NCI-H146 (cell line): ENCODE measurements at places on chromosomes 5 and 9.

GRCh38 chr9:15549611-15550010, 3.2 kb upstream of the CCDC171 start:
- DNase-seq, result no peak

DNA sequence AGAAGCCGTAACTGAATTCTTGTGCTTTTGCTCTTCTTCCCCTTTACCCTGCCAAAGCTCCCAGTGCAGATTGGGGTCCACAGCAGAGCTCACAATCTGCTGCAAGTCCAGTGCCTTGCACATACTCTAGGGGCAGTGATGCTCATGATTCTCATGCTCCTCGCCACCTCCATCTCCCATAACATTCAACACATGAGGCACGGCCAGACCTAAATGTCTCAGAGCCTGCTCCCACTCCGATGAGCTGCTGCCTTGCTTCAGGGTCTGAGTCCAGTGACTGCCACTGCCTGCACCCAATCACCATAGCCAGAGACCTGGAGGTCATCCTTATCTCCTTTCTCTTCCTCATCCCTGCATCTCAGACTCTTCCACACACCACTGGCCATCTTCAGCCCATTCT, 10.5 kb downstream of the CSF1R start:
- DNase-seq, result no peak

- no peak for DNase-seq
Observed at GRCh38 chr9:883011-883410, 41.5 kb downstream of the DMRT1 start.

DNA sequence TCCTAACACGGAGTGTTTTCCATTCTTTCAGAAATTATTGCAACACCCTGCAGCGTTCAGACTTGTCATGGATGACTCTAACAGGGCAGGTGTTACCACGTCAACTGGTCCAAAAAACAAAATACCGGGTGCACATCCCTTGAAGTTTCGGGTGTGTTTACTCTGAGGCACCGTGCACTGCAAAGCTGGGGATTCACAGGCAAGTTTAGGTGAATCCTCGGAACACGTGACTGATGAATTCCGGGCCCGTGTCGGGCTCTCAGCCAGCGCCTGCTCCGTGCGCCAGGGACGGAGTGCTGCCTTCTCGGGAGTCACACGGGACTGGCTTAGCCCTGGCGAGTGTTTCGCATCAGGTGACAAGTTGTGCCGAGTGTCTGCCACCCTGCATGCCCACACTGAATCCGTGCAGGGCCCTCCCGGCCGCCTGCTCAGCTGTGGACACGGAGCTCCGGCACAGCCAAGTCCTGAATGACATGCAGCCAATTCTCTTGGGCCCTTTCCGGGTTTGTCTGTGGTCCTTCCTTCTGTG, 66.0 kb upstream of the IRX4 start:
- no peak for DNase-seq

- no peak for DNase-seq
Observed at GRCh38 chr5:173229382-173229959, 5.5 kb downstream of the NKX2-5 start.

- peak; percentile 93 for DNase-seq
Observed at GRCh38 chr5:600886-601541, 11.1 kb upstream of the CEP72 start.

GRCh38 chr5:122126756-122127321, 2.5 kb upstream of the ZNF474 start:
- no peak for DNase-seq

GRCh38 chr9:36046923-36047322, 10.2 kb downstream of the RECK start:
- DNase-seq, result no peak

DNA sequence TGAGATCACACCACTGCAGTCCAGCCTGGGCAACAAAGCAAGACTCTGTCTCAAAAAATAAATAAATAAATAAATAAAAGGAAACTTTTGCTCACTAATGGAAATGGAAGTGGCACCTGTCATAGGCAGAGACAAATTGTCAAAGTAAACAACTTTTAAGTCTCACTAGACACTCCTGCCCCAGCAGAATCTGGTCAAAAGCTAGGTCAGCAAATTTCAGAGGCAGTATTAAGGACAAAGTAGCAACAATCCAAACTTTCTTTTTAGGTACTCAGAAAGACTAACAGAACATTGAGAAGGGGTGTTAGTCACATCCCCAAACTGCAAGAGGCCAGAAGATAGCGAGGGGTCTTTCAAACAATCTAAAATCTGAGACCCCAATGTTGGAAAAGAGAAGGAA, 101.4 kb upstream of the MSX2 start:
- DNase-seq, result no peak

- no peak for DNase-seq
Observed at GRCh38 chr5:82812575-82812974, 264.6 kb downstream of the TMEM167A start.

GRCh38 chr5:14219800-14220512, 76.8 kb downstream of the TRIO start:
- DNase-seq, result no peak

GRCh38 chr5:149901511-149901910, 43.1 kb downstream of the PDE6A start:
- no peak for DNase-seq

DNA sequence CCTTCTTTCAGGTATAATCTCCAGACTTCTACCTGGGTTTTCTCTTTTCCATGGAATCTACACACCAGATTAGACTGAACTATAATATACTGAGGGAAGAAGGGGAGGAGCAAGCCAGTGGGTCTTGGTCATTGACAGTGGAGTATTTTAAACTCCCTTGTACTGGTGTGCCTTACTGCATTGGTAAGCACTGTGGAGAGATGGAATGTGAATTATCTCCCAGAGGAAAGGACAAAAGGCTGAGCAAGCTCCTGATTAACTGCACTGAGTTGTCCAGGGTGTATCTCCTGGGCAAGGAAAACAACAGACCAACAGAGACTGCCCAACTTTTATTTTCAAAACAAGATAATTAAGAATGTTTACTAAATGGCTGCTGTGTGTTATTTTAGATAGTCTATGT, 29.8 kb upstream of the SLCO6A1 start:
- DNase-seq, result no peak

- no peak for DNase-seq
Observed at GRCh38 chr5:81182396-81183390, 50.4 kb upstream of the CKMT2 start.
